ENCODE measurements at places on chromosomes 12 and 14.

DNA sequence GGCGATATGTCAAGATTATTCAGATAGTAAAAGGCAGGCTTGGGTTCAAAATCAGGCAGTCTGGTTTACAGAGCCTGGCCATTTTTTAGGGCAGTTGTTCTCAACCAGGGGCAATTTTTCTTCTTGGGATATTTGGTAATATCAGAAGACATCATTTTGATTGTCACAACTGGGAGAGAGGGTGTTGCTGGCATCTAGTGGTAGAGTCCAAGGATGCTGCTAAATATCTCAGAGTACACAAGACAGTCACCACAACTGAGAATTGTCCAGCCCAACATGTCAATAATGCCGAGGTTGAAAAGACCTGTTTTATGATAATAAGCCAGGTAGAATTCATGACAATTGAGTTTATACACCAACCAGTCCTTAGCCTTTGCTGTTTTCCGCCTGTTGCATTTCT is 733.9 kb downstream of the NRXN3 start:
- no peak for DNase-seq

- no peak for DNase-seq
Measured at GRCh38 chr14:73125169-73125588, 11.1 kb upstream of the PSEN1 start.

- no peak for DNase-seq
Measured at GRCh38 chr14:21505012-21505553, 6.1 kb downstream of the METTL3 start.

- DNase-seq, result no peak
Measured at GRCh38 chr14:29817767-29818405, 109.8 kb downstream of the PRKD1 start.

DNA sequence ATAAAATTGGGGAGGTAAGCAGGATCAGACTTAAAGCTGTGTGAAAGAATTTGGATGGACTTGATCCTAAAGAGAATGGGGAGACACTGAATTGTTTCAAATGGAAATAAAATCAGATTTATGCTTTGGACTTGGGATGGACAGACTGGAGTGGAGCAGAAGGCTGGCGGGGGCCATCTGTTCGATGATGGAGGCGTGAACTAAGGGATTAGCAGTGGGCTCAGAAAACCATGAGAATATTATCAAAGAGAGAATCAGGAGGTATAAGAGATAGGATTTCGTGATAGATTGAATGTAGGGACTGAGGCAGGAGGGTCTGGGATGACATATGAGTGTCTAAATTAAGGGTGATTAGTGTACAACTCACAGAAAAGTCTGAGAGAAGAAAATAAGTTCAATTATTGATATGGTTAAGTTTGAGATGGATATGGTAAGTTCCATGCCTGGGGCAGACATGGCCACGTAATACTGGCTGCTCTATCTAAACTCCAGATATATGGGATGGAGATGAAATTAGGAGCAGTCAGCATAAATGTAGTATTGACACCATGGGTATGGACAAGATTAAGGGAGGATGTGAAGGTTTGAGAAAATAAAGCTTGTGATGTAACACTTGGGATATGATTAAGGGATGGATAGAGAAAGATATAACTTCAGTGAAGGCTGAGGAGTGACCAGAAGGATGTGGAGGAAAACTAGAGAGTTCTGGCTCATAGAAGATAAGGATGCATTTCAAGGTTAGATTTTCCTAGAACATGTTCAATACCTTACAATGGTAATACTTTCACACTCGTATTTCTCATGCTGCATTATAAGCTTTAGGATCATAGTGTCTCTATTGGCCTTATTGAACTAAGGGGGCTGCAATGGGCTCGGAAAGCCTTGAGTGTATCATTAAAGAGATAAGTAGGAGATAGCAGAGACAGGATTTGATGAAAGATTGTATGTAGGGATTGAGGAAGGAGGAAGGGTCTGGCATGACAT is 1.0 kb upstream of the TSSK4 start:
- DNase-seq, result no peak

DNA sequence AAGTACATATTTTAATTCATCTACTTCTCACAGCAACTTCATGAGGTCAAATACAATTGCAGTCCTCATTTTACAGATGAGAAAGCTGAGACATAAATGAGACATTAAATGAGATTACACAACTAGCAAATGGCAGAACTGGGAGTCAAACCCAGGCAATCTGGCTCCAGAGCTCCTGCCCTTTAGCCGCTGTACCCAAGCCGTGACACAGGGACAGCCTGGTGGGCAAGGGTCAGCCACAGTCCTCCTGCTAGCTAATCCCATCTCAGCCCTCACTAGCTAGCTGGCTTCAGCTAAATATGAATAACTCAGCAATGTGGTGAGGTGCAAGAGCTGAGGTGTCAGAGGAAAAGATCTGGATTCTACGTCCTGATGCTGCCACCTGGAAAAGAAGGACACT is 54.8 kb downstream of the NINJ2 start:
- no peak for DNase-seq

Data from activated CD8-positive, alpha-beta memory T cell treated with anti-CD3 and anti-CD28 coated beads, Interleukin-2, amount 50 U/mL, for 4 hours (primary cell).